ENCODE measurements at places on chromosomes 3 and 15. TPM values are rescaled to one million over a fixed set of nuclear protein-coding genes. Genes with fewer than 3 reads are reported as not detected.

Gene MRPL47
- total RNA-seq = 19.0 TPM

Gene ZKSCAN7
- 29.9 TPM for total RNA-seq

Gene HACD2
- total RNA-seq = 31.3 TPM

Gene CHRNB4
- total RNA-seq = 28.1 TPM

Gene MEGF11
- total RNA-seq = 17.7 TPM

Gene RHCG
- total RNA-seq = 1.0 TPM

Gene SLC9C1
- 1.5 TPM for total RNA-seq

Gene ARRDC4
- total RNA-seq = 14.1 TPM

Gene RNF111
- total RNA-seq = 51.4 TPM

Gene DNASE1L3
- 3.5 TPM for total RNA-seq

Gene CFAP20DC
- 9.5 TPM for total RNA-seq

Gene TUSC7
- total RNA-seq = not detected

Gene IGF1R
- 201 TPM for total RNA-seq

Gene RARRES1
- 11.8 TPM for total RNA-seq

Gene GOLGA8G
- total RNA-seq = not detected

Gene KIAA1143
- total RNA-seq = 36.4 TPM

Gene PARP15
- 0.82 TPM for total RNA-seq

Gene LYSMD4
- 29.0 TPM for total RNA-seq

Gene HYAL1
- 1.1 TPM for total RNA-seq

Gene FRMD5
- total RNA-seq = 25.5 TPM

Gene PARP9
- total RNA-seq = 15.2 TPM

Gene FBXW12
- total RNA-seq = not detected

Gene FBXO40
- 0.22 TPM for total RNA-seq

Gene POLR2H
- 62.1 TPM for total RNA-seq

Gene P2RY1
- 47.6 TPM for total RNA-seq

Gene KCNMB3
- 4.9 TPM for total RNA-seq

Gene GPR160
- total RNA-seq = 61.7 TPM

Gene SLC22A14
- 0.16 TPM for total RNA-seq

Gene CLDN18
- total RNA-seq = not detected

Gene ST6GAL1
- 18.1 TPM for total RNA-seq

Gene HDGFL3
- total RNA-seq = 107 TPM

Gene NEK10
- total RNA-seq = 6.2 TPM

Gene CNTN4
- 98.5 TPM for total RNA-seq

Gene GXYLT2
- total RNA-seq = 33.9 TPM

Gene EAF1
- total RNA-seq = 19.4 TPM

Gene MLF1
- 20.2 TPM for total RNA-seq

Gene SH3BP5
- total RNA-seq = 69.2 TPM

Gene ECE2
- total RNA-seq = 2.0 TPM

Gene CD80
- 0.77 TPM for total RNA-seq

Gene TAGLN3
- total RNA-seq = 78.5 TPM

Data from camera-type eye (tissue), 1 donor.